CD4-positive, alpha-beta T cell (primary cell): ENCODE measurements at places on chromosomes 7 and 10. TPM values are rescaled to one million over a fixed set of nuclear protein-coding genes. Genes with fewer than 3 reads are reported as not detected.

DNA sequence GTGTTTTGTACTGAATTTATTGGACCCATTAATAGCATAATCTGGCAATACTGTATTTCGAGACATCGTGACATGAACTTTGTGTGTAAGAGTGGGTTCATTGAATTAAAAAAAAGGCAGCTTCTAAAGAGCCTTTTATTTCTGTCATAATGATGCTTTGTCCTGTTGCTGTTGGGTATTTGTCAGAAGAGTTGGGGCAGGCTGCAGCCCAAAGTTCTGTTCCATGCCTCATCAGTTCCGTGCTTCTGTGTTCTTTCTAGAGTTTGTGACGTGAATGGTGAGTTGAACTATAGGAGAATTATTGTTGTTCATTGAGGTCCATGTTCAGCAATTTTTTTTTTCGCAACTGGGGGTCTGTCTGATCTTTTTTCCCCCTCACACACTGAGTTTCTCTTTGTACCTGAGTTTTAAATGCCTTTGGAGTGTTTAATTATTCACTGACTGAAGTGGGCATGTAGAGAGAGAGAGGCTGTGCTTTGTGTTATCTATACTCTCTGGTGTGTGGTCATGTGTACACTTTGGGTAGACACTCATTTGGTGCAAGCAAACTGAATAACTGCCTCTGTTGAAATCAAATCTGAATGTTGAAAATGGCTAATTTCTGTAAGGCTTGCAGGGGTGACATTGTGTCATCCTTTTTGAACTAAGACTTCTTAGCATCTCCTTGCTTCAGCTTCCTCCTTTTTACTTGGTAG is 69.8 kb downstream of the ADD3 start:
- peak overlapping the region; percentile 54 for H3K4me3 ChIP-seq
- peak overlapping the region; percentile 66 for H3K27ac ChIP-seq
- no peaks in the 10 kb centered on the region for H3K27me3 ChIP-seq
- H3K4me1 ChIP-seq: peaks cover 50% of the 10 kb centered on the region
- H3K36me3 ChIP-seq: no peaks in the 10 kb centered on the region
- no peak for DNase-seq

DNA sequence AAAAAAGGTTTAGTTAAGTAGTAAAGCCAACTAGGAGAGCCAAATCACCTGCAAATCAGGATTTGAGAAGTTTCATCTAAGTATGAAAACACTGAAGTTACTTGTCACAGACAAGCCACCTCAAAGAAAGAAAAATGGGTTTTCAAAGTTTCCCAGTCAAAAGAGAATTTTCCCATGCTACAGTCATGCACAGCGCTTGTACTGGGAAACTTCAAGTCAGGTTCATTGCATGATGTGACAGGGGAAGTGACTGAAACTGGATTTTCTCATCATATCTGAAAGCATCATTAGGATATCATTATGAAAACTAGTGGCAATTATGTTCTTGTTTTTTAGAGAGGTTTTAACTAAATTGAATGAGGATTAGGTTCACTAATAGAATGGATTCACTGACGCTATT is 167.0 kb downstream of the SGMS1 start:
- H3K36me3 ChIP-seq: peaks cover 19% of the 10 kb centered on the region
- no peaks in the 10 kb centered on the region for H3K27me3 ChIP-seq
- no peak overlapping the region for H3K27ac ChIP-seq

DNA sequence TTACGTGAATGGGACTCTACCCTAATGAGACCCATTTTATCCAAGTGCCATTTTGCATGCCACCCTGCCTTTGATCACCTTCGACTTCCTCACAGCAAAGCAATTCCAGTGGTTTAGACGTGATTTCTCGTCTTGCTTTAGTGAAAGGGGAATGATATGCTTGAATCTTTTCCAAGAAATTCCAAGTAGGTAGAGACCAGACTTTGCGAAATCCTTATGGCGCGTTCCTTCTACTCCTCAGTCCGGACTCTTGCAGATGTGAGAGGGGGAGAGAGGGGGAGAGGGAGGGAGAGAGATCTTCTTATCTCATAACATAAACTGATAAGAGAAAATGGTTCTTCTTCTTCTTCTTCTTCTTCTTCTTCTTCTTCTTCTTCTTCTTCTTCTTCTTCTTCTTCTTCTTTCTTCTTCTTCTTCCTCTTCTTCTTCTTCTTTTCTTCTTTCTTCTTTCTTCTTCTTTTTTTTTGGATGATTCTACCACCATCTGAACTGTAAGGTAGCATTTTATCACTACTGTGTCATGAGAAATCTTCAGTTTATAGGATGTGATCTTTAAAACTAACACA is 883 bp downstream of the SPAG6 start:
- H3K4me1 ChIP-seq: peaks cover 15% of the 10 kb centered on the region
- H3K4me3 ChIP-seq: no peak overlapping the region
- H3K27ac ChIP-seq: no peak overlapping the region
- H3K27me3 ChIP-seq: peaks cover 35% of the 10 kb centered on the region
- H3K36me3 ChIP-seq: no peaks in the 10 kb centered on the region

GRCh38 chr7:17436126-17436525 is 137.7 kb downstream of the AHR start:
- no peak overlapping the region for H3K27ac ChIP-seq
- H3K4me3 ChIP-seq: no peak overlapping the region
- H3K27me3 ChIP-seq: no peaks in the 10 kb centered on the region
- no peaks in the 10 kb centered on the region for H3K4me1 ChIP-seq

DNA sequence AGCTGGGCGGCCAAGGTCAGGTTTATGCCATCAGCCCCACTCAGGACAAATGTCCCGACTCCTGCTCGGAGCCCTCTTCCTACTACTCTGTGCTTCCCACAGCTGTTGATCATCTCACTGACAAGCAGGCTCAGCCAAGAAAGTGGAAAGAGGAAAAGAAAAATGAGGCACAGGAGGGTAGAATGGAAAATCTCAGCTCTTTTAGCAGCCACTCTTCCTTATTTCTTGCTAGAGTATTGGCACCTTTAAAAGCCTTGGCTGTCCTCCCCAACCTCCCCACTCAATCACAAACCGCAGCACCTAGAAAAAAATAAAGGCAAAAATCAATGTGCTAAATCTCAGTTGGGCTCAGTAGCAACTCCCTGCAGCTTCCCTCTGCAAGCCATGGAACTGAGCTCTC is 35.3 kb upstream of the AGK start:
- no peak overlapping the region for H3K27ac ChIP-seq
- H3K4me1 ChIP-seq: peaks cover 11% of the 10 kb centered on the region
- no peak overlapping the region for H3K4me3 ChIP-seq
- H3K27me3 ChIP-seq: peaks cover 20% of the 10 kb centered on the region
- no peak for DNase-seq

DNA sequence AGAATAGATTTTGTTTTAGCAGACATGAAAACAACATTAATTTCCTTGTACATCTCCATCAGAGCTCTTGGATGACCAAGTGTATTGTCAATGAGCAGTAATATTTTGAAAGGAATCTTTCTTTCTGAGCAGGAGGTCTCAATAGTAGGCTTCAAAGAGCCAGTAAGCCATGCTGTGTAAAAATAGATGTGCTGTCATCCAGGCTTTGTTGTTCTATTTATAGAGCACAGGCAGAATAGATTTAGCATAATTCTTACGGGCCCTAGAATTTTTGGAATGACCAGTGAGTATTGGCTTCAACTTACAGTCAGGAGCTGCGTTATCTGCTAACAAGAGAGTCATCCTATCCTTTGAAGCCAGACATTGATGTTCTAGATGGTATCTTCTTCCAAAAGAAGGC is 19.0 kb downstream of the MINPP1 start:
- H3K4me3 ChIP-seq: no peak overlapping the region
- no peak overlapping the region for H3K27ac ChIP-seq
- no peak for DNase-seq
- no peaks in the 10 kb centered on the region for H3K27me3 ChIP-seq
- H3K4me1 ChIP-seq: no peaks in the 10 kb centered on the region

DNA sequence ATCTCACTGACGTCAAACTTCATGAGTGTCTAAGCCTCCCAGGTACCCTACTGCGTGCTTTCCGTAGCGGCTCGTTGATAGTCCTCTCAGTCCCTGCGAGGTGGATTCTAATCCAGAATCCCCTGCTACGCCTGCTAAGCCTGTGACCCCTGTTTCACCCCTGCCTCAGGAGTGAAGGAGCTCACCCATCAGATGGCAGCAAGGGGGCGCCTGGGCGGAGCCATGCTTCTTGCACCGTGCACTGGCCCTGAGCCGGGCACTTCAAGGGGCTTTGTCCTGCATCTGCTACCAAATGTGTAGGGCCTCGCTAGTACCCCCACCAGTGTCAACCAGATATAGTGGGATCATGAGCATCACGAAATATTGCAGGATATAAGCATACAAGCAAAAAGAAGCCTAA is 918 bp upstream of the STRA8 start:
- no peaks in the 10 kb centered on the region for H3K27me3 ChIP-seq
- no peaks in the 10 kb centered on the region for H3K36me3 ChIP-seq
- H3K4me1 ChIP-seq: no peaks in the 10 kb centered on the region
- DNase-seq: no peak

Gene TMEM196
- not detected for total RNA-seq

Gene OSBPL3
- total RNA-seq: 25.9 TPM

Gene MRC1
- total RNA-seq: 0.08 TPM
